ENCODE measurements at places on chromosomes 4 and X.

GRCh38 chr4:155646001-155646400 lies 20.6 kb upstream of the GUCY1A1 start:
- no peak for DNase-seq

DNA sequence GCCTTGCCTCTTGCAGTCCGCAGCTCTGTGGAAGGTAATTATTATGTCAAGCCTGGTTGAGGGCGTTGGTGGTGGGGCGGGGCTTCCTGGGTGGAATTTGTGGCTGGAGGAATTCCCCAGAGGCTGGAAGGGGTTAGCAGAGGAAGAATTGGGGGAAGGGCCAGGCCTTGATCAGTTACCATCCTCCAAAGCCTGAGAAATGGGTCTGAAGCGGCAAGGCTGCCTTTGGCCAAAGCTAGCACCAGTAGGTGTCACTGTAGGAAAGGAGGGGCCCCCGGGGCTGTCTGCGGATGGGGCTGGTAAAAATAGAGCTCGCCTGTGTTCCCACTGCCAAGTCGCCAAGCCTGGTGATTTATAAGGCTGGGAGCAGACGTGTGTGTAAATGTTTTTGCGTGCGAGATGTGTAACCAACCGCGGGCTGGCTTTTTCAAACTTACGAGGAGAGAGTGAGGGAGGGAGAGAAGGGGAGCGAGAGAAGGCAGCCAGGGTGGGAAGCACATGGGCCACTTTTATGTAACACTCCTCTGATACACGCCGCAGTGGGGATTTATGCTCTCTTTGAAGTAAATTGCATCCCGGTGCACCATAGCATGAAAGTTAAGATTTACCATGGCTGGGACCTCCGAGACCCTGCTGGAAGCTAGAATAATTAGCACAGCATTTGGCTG lies 367.0 kb downstream of the BCOR start:
- peak; percentile 88 for DNase-seq

- no peak for DNase-seq
These were observed 120.0 kb downstream of the ADGRL3 start for GRCh38 chr4:61320154-61320553.

GRCh38 chr4:168077726-168078239 lies 14.6 kb upstream of the ANXA10 start:
- no peak for DNase-seq

- DNase-seq: peak; percentile 54
These were observed 341.0 kb upstream of the GATB start for GRCh38 chr4:152101556-152102435.

DNA sequence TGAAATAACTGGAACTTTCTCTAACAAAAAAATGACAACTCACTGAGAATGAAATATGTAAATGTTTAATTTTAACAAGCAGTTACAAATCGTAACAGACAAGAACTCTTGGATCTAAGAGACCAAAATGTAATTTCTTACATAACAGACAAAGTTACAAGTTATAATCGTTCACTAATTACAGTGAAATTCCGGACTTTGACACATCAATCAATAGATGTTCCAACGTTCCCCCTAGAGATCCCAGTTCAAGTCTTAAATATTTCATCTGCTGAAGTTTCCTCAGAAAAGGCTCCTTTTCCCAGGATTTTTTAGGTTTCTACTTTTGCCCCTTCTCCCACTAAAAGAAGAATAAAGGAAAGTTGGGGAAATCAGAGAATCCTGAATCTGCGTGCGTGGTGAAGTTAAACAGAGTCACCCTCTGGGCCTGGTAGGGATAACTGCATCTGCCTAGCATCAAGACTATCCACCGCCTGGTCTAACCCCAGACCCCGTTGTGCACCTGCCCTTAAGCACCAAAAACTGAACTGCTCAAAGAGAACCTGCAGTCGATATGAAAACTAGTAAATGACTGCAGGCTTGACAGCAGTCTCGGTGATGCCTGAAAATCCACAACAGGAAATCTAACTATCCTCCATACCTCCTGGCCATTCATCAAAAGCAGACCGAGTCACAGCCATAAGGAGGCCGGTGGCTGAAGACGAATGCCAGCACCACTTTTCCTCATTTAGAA lies 2.3 kb downstream of the IRF2 start:
- no peak for DNase-seq

DNA sequence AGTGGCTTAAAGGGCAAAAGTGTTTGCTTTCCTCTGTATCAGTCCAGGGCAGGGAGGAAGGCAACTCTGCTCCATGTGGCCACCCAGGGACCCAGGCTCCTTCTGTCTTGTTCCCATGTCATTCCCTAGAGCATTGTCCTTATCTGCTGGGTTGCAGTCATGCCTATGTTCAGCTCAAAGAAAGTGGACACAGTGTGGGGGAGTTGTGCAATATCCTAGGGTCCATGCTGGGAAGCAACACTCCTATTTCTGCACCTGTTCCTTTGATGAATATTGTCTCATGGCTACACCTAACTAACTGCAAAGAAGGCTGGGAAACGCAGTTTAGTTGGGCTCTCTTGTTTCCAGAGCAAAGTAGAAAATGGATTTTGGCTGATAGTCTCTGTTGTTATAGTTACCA lies 107.0 kb upstream of the OTUD4 start:
- DNase-seq: no peak

DNA sequence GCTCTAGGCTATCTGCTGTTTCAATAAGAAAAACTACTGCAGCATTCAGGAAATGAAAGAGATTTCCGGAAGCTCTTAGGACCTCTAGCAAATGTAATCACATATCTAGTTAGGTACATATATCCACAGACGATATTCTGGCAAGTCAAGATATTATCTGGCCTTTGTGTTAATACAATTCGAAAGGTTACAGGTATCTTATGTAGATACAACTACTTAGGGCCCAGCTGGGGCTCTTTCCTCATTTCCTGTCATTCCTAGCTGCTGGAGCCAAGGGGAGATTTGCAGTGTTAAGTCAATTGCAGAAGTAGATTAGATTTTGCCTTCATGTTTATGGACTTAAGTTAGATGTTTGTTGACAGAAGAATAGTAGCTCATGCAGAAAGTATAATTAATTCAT lies 299.5 kb downstream of the ARHGAP24 start:
- DNase-seq: no peak

- no peak for DNase-seq
These were observed 198.7 kb upstream of the NDST3 start for GRCh38 chr4:117835566-117835965.

DNA sequence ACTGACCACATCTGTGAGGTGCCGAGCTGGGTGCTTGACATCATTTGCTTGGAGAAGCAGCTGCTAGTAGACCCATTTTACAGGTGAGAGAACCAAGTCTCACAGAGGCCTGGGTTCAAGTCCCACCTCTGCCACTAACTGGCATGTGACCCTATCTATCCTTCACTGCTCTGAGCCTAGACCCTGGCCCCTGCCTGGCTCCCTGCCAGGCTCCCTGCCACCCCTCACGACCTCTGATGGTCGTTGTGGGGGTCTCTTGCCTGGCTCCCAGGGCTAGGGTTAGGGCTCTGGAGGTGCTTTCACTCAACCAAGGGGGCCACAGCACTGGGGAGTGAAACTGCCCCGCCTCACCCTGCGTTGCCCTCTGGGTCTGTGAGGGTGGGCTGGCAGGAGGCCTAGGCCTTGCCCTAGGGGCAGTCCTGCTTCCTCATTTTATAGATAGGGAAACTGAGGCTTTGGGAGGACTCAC lies 7.2 kb upstream of the ADD1 start:
- DNase-seq: no peak
